ENCODE measurements at places on chromosomes 5 and 9.

GRCh38 chr9:131323629-131324028 lies 34.1 kb downstream of the PLPP7 start:
- no peaks in the 10 kb centered on the region for H3K36me3 ChIP-seq
- no peaks in the 10 kb centered on the region for H3K27me3 ChIP-seq
- no peaks in the 10 kb centered on the region for H3K4me1 ChIP-seq

- H3K27me3 ChIP-seq, result peaks cover 23% of the 10 kb centered on the region
- no peaks in the 10 kb centered on the region for H3K4me1 ChIP-seq
- no peak overlapping the region for H3K27ac ChIP-seq
- no peak for DNase-seq
Measured at GRCh38 chr5:72041654-72042053, 65.6 kb upstream of the MAP1B start.

DNA sequence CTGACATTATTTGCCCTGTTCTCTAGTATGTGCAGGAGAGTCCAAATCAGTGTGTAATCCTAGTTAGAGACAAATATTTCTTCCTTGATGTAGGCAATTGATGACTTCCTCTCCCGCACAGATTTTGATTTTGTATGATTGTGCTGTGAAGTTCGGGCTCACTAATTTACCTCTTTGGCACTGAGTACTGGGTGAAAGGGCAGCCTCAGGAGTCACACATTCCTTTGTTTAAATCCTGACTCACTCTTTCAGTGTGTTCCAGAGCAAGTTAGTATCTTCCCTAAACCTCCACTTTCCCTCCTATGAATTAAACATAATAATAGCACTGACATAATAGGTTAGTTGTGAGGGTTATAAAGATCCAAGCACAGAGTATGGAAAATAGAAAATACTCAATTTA lies 269.7 kb downstream of the ISL1 start:
- no peak overlapping the region for H3K4me3 ChIP-seq
- no peaks in the 10 kb centered on the region for H3K4me1 ChIP-seq
- DNase-seq, result no peak
- H3K27ac ChIP-seq, result no peak overlapping the region
- no peaks in the 10 kb centered on the region for H3K27me3 ChIP-seq
- H3K36me3 ChIP-seq, result no peaks in the 10 kb centered on the region

- no peaks in the 10 kb centered on the region for H3K36me3 ChIP-seq
- DNase-seq, result no peak
- H3K4me1 ChIP-seq, result peaks cover 9% of the 10 kb centered on the region
Measured at GRCh38 chr5:114360816-114361723, 800 bp upstream of the KCNN2 start.

Measured in activated B cell treated with CpG ODN at 0.5 μM for 24 hours (primary cell).